ENCODE measurements at places on chromosomes 7 and 10. TPM values are rescaled to one million over a fixed set of nuclear protein-coding genes. Genes with fewer than 3 reads are reported as not detected.

Gene SEMA3E
- total RNA-seq: 6.8 TPM

Gene CC2D2B
- total RNA-seq: not detected

Gene MUC12
- not detected for total RNA-seq

Gene PNLIP
- total RNA-seq: not detected

- peak; percentile 30 for DNase-seq
These were observed at the start of gene SLC29A4 for GRCh38 chr7:5282543-5283316. TSS of gene SLC29A4 (plus strand) at chr7:5282943. CDS start at chr7:5287817, 4,874 bp downstream.

DNA sequence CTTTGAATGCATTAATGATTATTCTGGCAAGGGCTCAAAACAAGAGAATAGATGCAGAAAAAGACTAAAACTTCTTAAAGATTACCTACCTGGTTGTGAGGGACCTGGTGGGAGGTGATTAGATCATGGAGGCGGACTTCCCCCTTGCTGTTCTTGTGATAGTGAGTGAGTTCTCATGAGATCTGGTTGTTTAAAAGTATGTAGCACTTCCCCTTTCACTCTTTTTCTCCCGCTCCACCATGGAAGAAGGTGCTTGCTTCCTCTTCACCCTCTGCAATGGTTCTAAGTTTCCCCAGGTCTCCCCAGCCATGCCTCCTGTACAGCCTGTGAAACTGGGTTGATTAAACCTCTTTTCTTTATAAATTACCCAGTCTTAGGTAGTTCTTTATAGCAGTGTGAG lies 226.6 kb downstream of the ARHGAP12 start:
- no peak for DNase-seq

DNA sequence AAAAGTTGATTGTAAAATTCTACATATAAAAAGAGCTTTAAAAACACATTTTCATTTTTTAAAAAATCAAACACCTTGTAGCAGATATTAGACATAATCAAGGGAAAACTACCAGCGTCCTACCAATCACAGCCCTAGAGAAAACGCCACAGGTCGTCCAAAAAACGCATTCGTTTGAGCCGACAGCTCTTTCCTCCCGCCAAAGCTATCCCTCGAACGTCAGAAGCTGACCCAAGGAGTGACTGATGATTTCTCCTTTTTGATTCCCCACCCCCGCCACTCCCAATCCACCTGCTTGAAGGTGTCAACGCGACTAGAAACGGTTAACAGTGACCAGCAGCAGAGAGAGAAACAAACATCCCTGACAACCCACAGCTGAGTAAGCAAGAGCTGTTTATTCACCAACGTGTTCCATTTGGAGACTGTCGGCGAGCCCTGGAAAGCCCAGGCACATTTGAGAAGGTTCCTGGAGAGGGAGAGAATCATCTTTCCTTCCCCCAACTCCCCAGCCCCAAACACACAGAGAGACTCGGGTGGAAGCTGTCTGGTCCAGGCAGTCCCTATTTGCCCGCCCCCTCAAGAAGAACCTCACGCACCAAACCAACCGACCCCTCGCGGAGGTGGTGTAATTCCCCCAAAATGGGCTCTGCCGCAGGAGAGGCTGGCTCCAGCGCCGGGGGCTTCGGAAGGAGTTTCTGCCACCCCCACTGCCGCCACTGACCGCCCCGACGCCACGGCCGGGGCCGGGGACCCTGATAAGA lies 622 bp downstream of the CPEB3 start:
- DNase-seq: peak; percentile 37

GRCh38 chr7:47572939-47573757 lies 8.8 kb downstream of the TNS3 start:
- DNase-seq: no peak

DNA sequence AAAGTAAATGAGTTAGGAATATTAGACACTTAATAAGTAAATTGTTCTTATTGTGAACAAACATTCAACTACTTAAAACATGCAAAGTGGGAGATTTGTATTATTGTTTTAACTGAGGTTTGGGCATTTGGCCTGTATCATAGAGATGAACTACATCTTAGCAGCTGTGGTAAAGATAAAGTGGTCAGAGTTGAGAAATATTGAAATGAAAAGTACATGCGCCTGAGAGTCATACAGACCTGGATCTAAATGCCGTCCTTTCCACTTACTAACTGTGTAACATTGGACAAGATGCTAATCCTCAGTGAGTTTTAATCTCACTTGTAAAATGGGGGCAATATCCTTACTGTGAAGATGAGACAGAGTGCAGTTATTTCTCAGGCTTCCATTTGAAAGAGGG lies 74.5 kb downstream of the KMT2E start:
- no peak for DNase-seq

DNA sequence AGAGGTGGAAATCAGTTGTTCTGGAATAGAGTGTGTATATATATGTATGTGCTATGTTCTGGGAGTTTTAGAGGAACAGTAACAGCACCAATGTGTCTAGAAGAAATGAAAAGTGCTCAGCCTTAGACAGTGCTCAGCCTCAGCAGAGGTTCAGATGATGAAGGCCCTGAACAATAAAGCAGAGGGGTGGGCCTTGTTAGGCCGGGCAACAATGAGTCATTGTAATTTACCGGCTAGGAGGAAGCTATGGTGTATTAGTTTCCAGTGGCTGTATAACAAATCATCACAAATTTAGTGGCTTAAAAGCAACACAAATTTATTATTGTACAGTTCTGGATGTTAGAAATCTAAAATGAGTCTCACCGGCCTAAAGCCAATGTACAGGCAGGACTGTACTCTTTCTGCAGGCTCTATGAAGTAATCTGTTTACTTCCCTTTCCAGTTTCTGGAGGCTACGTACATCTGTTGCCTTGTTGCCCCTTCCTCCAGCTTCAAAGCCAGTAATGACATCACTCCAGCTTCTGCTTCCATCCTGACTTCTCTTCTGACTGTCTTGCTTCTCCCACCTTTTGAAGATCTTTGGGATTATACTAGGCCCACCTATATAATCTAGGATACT lies 84.6 kb downstream of the CH25H start:
- no peak for DNase-seq

DNA sequence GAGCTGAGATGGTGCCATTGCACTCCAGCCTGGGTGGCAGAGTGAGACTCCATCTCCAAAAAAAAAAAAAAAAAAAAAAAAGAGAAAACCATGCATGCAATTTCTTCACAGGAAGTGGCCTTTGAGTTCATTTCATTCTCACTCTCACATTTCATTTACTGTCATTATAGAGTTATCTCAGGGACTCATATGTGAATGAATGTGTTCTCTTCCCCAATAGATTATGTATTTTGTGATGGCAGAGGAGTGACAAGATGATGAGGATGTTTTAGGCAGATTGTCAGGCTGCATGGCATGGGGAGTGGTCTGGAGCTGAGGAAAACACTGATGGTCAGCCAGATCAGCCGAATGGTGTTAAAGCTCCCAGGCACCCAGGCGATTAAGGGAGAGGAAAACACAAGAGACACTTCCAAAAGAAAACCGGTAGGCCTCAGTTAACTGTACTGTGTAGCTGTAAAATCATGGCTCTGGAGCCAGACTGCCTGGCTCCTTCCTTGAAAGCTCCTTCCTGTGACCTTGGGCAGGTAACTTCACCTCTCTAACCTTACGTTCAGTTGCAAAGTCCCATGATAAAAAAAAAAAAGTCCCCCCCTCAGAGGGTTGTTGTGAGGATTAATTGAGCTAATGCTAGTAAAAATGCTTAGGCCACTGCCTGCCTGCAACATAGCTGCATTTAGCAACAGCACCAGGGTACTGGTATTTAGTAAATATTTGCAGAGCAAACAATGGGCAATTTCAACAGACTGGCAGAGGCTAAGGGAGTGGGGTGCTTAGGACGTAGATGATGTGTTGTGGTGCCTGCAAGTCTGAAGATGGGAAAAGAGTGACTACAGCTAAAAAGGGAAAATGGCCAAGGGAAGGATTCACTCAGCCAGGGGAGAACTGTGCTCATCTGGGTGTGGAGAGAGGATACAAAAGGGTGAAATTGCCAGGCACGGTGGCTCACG lies 6.9 kb downstream of the FRAT2 start:
- no peak for DNase-seq

DNA sequence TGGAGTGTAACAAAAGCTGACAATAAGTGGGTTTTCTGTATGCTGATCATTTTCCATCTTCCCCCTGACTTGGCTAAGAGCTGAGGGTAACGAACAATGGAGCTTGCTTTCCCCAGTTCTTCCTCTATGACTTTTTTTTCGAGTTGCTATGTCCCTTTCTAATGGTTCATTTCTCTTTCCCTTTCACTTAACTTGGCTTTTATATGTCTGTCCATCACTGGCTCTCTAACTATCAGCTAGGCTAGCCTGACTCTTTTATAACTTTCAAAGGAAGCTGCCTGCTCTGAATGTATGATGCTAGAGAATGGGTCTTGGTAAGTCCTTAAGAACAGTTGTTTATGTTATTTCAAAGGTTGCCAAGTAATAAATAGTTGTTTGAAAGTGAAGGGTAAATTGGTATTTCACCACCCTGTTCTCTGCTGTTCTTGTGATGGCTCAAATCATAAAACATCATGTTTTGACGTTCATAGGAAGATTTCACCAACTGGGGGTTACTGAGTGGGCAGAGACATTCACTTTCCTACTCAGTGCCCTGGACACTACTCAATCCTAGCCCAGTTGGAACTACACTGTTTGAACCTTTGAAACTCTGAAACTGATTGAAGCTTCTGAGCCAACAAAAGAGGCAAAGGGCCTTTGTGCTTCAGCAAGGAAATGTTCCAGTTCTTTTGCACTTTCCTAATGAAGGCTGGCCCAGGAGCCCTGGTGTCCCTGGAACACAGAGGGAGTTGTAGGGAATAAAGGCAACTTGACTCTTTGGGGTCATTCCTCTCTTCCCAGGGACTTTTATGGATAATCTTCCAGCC lies 85.4 kb upstream of the PHYHIPL start:
- DNase-seq: no peak

GRCh38 chr10:103548006-103548405 lies 54.5 kb downstream of the NEURL1 start:
- no peak for DNase-seq

- DNase-seq: no peak
These were observed 47.5 kb downstream of the DENND2A start for GRCh38 chr7:140592964-140593671.

All from SK-MEL-5 (cell line).